CD4-positive, alpha-beta memory T cell (primary cell): ENCODE measurements at places on chromosomes 6 and 20. TPM values are rescaled to one million over a fixed set of nuclear protein-coding genes. Genes with fewer than 3 reads are reported as not detected.

The NHSL1 gene
- not detected for polyA plus RNA-seq

The ZNF165 gene
- polyA plus RNA-seq = 0.96 TPM

The TMEM170B gene
- 0.08 TPM for polyA plus RNA-seq

The DNAJC5 gene
- 4.9 TPM for polyA plus RNA-seq

The PACRG gene
- polyA plus RNA-seq = 1.5 TPM

The FANCE gene
- polyA plus RNA-seq = 5.4 TPM

The TUBE1 gene
- 19.0 TPM for polyA plus RNA-seq

The MMUT gene
- polyA plus RNA-seq = 9.1 TPM
